Thoracic aorta endothelial cell (primary cell): ENCODE measurements at places on chromosomes 6 and 20. TPM values are rescaled to one million over a fixed set of nuclear protein-coding genes. Genes with fewer than 3 reads are reported as not detected.

The BMP7 gene
- not detected in 2 replicates for total RNA-seq

The RGS17 gene
- 4.8 and 5.7 TPM in 2 replicates for total RNA-seq

The MYMX gene
- total RNA-seq, result 1.1 TPM in 1 of 2 replicates, not detected in the other

The AKAP12 gene
- total RNA-seq, result 379 and 460 TPM in 2 replicates

The MCCD1 gene
- total RNA-seq, result not detected in 2 replicates

The MROH8 gene
- total RNA-seq, result 1.5 and 1.9 TPM in 2 replicates

The FLRT3 gene
- 0.13 and 0.14 TPM in 2 replicates for total RNA-seq

The UNC5CL gene
- 0.14 TPM in 1 of 2 replicates, not detected in the other for total RNA-seq

The HRH3 gene
- not detected in 2 replicates for total RNA-seq

The ADGRF5 gene
- total RNA-seq, result 2.0 and 13.2 TPM in 2 replicates
